Suppressor macrophage treated with lipopolysaccharide for 4 hours (primary cell): ENCODE measurements at places on chromosomes 16 and 17.

DNA sequence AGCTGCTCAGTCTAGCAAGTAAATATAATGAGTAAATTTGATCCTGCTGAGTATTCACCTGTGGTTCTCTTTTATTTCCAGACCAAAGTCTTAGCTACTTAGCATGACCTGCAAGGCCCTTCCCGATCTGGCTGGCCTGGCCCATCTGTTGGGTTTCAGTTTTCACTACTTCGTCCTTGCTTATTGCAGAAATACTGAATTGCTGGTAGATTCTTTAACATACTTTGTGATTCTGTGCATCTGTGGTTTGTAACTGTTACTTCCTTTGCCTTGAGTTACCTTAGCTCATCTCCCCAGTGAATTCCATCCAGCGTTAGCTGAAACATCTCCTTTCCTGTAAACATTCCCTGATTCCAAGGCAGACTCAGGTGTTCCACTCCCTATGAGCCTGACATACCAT is 131.1 kb downstream of the PHKB start:
- no peak for DNase-seq

DNA sequence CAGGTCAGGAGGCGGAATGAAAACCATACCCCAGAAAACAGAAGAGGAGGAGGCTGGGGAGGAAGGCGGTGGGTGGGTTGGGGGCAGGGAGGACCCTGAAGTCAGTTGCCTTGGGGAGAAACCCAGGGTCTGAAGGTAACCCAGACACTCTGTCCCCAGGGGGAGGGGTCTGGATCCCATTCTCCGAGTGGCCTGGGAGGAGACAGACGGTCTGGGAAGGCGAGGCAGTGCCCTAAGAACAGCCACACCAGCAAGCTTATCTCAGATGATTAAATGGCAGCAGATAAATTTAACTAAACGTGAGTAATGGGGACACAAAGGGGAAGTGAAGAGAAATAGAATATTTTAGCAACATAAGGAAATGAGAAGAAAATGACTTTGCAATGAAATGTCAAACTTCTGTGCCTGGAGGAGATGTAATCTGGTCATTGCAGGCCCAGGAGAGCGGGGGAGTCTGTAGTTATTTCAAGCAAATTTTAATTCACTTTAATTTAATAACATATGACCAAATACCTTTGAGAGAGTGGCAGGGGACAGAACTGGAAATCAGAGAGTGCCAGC is 21.4 kb upstream of the ZFP90 start:
- peak; percentile 59 for DNase-seq

- DNase-seq = no peak
These were observed 4.0 kb upstream of the ZFHX3 start for GRCh38 chr16:73051961-73052360.

- DNase-seq = peak; percentile 60
These were observed 107.8 kb downstream of the CRLF3 start for GRCh38 chr17:30716461-30717290.

- peak; percentile 68 for DNase-seq
These were observed 24.3 kb upstream of the ZNF750 start for GRCh38 chr17:82863941-82864712.
